Stimulated activated CD8-positive, alpha-beta memory T cell treated with anti-CD3 and anti-CD28 coated beads, Interleukin-4, amount 100 ng/mL, for 1 hour (primary cell): ENCODE measurements at places on chromosomes 7 and 10.

DNA sequence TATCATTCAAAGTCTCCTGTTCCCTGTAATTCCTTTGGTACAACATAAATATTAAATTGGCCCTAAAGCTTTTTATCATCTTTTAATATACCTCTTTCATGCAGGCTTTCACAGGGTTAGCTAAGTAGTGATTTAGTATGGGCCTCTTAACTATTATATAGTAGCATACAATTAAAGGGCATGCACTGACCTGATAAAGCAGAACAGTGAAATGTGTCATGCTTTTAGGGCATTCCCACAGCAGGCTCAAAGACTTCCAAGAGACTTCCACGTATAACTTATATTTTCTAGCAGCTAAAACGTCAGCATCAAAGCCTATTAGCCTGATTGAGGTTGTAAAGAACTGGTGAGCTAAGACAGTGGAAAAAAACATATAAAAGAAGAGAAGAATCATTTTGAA, 35.3 kb downstream of the SAMD8 start:
- DNase-seq: no peak

- DNase-seq: no peak
These were observed 76.9 kb downstream of the GALNT17 start for GRCh38 chr7:71208881-71209280.

GRCh38 chr7:117470777-117471176, 9.0 kb upstream of the CFTR start:
- DNase-seq: no peak

DNA sequence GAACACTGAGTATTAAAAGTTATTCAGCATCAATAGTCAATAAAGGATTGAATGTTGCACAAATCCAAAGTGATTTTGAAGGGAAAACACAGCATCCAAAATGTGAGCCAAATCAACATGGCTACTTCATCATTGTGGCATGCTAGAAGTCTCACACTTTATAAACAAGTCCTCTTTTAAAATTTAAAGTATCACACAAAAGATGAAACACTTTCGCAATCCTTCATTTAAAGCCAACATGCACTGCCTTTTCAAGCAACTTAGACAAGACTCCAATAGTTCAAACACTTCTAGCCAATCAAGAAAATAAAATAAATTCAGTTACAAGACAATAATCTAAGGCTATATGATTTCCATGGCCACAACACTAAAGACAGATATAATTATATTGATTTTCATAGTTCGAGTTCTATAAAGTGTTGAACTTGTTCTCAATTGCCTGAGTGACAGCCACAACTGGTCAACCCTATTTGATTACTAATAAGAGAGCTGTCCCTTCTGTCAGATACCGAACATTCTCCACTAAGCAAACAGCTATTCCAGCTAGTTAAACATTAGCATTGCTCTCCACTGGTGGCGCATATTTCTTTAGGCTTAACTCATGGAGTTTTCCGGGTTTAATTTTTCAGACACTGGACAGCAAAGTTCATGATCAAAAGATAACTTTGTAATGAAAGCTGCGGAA, 8.3 kb downstream of the EBF3 start:
- DNase-seq: no peak

- DNase-seq: no peak
These were observed 304.0 kb upstream of the ETV1 start for GRCh38 chr7:14293434-14293833.

DNA sequence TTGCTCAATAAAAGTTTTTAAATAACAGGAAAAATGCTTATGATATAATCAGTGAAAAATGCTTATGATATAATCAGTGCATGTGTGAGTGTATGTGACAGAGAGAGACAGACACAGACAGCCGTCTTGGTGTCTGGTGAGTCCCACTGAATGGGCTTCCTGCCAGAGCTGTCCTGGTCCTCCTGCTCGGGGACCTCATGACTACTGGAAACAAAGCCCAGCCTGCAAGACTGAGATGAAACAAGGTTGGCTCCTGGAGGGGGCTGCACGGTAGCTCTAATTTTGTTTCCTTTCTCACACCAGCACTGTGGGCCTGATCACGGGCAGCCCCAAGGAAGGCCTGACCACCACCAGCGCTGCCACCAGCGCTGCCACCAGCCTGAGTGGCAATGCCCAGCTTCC, 57.3 kb downstream of the NRP1 start:
- DNase-seq: no peak

GRCh38 chr10:78081292-78081691, 47.6 kb downstream of the RPS24 start:
- no peak for DNase-seq

DNA sequence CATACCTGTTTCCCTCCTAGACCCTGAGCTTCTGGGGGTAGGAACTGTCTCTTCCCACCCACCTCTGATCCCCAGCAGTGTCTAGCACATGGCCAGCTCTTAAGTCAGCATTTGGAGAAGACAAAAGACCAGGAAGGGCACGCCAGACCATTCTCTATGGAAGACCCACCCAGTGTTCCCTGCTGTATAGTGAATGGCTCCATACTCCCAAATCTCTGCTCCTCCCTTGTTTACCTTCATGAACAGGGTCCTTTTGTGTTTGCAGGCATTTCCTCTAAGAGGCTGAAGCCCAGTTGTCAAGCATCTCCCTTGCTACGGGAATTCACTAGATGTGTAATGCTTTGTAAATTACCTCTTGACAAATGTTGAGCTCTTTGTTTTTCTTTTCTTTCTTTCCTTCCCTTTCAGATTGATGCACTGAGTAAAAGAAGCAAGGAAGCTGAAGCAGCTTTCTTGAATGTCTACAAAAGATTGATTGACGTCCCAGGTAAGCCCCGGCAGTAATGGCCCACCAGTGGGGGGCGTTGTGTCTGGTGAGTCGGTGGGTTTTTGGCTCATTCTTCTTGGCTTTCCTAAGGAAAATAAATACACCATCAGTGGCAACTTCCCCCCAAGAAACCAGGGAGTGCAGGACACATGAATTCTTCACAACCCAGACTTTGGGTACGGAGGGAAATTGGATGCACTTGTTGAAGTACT, 216.6 kb upstream of the SH2B2 start:
- DNase-seq: no peak

- no peak for DNase-seq
These were observed 56.9 kb upstream of the CHST15 start for GRCh38 chr10:124150189-124150806.

DNA sequence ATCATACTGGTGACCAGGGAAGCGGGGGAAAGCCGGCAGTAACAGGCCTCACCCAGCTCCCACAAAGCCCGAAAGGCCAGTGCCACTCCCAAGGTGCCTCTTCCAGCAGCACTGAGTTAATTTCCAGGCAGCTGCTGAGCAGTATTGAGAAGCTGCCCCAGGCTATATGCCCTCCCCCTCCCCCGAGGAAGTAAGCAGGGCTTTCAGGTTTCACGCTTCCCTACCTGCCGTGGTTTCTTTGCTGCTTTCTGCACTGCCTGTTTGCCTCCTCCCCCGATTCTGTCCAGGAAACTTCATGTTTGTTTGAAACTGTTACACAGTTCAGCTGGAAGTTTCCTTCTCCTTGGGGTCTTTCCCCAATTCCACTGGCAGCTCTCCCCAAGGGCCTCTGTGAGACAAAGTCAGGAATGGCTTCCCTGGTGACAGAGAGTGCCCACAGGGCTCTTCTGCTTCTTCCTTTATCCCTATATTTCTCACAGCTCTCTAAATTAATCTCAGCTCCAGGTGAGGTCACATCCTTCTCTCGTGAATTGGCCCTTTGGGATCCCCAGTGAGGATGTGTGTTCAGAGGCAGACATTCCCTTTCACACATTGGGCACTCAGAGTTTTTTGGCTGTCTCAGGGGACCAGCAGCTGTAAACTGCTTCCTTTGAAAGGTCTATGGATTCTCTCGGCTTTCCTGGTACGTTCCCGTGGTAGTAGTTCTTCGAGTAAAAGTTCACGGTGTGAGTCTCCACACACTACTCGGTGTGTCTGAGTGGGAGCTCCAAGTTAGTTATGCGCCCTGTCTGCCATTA, 19.4 kb downstream of the C1GALT1 start:
- DNase-seq: no peak

DNA sequence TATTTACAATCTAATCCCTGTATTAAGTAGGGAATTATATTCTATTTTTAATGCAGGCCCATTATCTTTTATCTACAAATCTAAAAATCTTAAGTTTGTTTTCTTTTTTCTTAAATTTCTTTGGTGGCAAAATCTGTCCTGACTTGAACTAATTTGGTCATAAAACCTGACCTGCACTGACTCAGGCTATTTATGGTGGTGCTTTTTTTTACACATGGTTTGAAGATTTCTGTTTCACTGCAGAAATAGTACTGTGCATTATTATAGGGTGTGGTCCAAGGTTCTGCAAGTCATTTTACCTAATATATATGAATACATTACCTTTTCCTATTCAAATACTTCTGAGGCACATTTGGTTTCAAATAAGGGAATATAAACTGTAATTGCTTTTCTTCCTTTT, 137.0 kb downstream of the CD36 start:
- DNase-seq: no peak
